NCI-H187 treated with DMSO at 0.1 percent for 48 hours (cell line): ENCODE measurements at places on chromosomes 7 and 10.

GRCh38 chr10:120634659-120635058 is 177.6 kb downstream of the PLPP4 start:
- DNase-seq = no peak

GRCh38 chr10:24992512-24993133 is 23.3 kb downstream of the ENKUR start:
- no peak for DNase-seq

DNA sequence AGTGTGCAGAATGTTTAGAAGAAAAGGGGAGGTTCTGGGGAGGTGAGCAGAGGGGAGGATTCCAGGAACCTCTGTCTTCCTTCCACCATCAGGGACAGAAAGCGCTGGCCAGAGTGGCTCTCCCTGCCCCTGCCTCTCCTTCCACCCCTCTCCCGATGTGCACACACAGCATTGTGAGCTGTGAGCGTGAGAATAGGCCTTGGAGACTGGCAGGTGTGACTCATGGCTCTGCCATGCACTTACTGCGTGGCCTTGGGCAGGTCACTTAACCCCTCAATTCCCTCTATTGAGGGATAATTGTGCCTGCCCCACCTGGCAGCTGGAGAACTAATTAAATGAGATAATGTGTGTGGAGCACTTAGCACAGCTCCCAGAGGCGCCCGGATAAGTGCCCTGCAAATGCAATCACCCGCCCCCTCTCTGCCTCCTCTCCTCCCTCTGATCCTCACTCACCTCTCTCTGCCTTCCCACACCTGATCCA is 115.4 kb downstream of the ZMIZ1 start:
- no peak for DNase-seq

DNA sequence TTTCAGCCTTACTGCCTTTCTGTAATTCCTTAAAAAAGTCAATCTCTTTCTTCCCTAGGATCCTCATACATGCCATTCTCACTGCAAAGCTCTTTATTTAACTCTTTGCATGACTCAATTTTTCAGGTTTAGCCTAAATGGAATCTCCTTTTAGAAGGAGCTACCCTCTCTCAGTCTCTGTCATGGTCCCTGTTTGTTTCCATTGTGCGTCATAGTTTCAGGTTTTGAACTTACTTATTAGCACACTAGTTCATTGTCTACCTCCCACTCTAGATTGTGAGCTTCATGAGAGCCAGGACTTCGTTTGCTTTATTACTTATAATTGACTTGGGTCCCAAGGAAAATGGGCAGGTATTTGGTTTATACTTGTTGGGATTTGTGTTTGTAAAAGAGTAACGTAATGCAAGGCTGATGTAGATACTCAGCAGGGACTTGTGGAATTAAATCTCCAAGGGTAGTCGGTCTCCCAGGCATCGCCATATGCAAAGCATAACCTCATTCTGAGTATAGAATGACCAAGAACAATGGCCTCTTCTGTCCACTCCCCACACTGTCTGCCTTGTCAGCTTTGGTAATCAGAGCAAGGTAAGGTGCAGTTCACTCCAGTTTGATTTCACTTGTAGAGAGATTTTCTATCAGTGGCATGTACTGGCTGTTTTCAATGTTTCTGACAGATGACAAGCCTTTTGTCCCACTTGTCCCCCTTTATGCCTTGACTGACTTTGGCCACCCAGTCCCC is 252.0 kb downstream of the SORCS3 start:
- DNase-seq = no peak

GRCh38 chr10:19710600-19710999 is 105.6 kb upstream of the PLXDC2 start:
- DNase-seq = no peak

DNA sequence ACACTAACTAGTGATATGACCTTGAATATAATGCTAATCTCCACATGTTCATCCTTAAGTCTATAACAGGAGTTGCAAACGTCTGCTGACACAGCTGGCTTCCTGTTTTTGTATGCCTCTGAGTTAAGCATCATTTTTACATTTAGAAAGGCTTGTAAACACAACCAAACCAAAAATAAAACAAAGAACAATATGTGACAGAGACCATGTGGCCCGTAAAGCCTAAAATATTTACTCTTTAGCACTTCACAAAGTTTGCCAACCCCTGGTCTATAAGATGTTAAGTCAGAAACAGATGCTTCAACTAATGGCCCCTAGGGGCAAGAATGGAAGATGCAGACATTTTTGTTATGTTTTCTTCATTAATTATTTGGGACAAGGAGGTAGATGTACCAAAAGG is 109.3 kb downstream of the CPEB3 start:
- DNase-seq = no peak

- no peak for DNase-seq
Observed at GRCh38 chr7:43756368-43757072, 2.0 kb upstream of the BLVRA start.

- DNase-seq = no peak
Observed at GRCh38 chr7:117118579-117119180, 165.4 kb downstream of the ST7 start.

GRCh38 chr7:108449521-108449920 is 6.7 kb downstream of the NRCAM start:
- DNase-seq = no peak

DNA sequence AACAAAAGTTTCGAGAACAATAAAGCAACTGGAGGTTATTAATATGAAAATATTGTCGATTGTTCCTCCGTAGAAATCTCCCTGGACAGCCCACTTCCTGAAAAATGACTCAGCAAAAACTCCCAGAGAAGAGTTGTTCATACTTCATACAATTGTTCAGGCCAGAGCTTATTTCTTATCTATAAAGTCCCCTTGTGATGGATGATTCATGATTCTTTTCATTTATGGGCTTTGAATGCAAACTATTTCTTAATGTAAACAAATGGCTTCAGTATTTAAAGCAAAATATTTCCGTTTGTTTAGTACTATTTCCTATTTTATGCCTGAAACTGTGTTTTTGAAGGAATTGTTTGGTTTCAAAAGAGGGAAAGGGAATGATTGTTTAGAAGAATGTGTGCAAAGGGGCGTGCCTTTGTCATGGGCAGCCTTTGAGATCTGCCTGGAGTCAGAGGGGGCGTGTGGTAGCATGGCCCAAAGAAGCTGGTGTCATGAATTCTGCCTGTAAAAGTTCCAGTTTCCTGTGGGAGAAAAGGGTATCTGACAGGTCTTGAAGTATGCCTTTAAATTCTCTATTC is 26.2 kb upstream of the EXOC6 start:
- DNase-seq = no peak

- no peak for DNase-seq
Observed at GRCh38 chr10:100253041-100253440, 14.4 kb downstream of the CWF19L1 start.

DNA sequence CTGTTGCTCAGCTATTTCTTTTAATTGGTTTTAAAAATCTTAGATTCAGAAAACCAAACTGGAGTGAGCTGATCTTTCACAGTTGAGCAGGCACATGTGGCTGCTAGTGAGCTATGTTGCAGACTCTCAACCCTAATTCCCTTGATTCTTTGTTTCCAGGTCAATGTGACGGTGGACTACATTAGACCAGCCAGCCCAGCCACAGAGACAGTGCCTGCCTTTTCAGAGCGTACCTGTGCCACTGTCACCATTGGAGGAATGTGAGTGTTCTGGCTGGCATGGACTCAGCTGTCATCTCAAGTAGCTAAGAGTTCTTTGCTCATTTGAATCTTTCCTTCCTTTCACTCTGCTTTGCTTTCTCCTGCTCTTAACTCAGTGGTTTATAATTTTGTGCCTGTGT is 187.1 kb downstream of the LRRC4 start:
- DNase-seq = no peak
